HT1080 (cell line): ENCODE measurements at places on chromosomes 1 and 21. TPM values are rescaled to one million over a fixed set of nuclear protein-coding genes. Genes with fewer than 3 reads are reported as not detected.

DNA sequence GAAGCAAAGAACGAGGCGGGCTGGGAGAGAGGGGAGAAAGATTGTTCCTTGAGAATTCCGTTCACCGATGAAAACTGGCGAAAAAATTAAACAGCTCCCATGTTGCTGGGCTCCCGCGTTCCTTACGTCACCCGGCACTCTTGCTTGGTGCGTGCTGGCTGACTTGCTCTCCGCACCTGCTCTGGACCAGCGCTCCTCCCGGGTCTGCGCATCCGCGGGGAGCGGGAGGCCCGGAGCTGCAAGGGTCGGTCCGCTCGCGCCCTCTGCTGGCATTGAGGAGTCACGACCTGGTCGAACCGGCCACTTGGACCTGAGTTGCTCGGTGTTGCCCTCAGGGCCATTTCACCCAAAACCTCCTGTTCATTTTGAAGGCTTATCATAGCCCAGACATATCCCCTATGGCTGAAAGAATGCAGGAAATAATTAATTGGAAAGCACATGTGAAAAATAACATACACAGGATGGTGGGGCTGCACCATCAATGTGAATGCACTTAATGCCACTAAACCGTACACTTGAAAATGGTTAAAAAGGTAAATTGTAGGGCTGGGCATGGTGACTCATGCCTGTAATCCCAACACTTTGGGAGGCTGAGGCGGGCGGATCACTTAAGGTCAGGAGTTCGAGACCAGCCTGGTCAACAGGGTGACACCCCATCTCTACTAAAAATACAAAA lies 98.9 kb upstream of the BACE2 start:
- peak; percentile 45 for DNase-seq

DNA sequence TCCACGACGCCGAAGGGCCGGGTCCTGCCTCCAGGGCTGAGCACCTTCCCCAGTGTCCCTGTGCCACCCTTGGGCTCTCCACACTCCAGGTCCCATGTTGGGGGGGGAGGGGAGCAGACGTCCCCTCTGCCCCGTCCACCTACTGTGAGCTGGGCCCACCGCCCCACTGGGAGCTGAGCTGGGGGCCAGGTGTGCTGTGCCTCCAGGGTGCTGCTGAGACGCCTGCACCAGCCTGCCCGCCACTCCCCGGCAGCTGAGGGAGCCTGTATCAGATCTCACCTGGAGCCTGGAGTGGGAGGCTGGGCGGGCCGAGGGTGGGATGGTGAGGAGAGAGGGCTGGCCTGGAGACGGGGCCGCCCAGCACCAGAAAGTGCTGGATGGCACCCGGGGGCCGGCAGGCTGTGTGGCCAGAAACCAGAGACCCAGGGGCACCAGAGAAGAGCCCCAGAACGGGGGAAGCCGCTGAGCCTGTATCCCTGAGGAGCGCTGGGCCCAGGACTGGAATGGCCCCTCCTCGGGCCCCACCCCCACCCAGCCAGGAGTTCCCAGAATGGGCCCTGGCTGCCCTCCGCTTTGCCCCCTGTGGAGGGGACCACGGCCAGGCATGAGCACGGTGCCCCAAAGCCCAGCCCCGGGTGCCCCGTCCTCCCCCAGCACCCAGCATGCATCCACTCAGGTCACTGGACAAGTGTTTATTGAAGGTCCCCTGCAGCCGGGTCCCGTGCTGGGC lies 3.4 kb downstream of the TNFRSF18 start:
- no peak for DNase-seq

DNA sequence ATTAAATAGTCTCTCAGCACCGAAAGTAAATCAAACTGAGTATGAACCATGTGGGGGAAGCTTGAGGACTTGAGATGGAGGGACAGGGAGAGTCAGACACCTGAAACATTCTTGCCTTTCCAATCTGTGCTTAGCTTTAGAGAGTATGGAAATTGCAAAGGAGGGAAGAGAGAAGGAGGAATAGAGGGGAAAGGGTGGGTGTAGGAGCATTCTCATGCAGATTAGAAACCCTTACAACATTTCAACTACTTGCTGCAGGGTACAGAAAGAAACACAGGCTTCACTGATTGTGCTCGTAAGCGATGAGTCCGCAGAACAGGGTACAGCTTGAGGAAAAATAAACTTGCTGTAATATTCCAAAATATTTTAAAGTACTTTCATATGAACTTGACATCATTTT lies 73.8 kb downstream of the NIBAN1 start:
- DNase-seq = no peak

GRCh38 chr1:7382971-7383370 lies 388.1 kb upstream of the VAMP3 start:
- no peak for DNase-seq

- DNase-seq = no peak
Observed at GRCh38 chr1:7680207-7680954, 90.7 kb upstream of the VAMP3 start.

DNA sequence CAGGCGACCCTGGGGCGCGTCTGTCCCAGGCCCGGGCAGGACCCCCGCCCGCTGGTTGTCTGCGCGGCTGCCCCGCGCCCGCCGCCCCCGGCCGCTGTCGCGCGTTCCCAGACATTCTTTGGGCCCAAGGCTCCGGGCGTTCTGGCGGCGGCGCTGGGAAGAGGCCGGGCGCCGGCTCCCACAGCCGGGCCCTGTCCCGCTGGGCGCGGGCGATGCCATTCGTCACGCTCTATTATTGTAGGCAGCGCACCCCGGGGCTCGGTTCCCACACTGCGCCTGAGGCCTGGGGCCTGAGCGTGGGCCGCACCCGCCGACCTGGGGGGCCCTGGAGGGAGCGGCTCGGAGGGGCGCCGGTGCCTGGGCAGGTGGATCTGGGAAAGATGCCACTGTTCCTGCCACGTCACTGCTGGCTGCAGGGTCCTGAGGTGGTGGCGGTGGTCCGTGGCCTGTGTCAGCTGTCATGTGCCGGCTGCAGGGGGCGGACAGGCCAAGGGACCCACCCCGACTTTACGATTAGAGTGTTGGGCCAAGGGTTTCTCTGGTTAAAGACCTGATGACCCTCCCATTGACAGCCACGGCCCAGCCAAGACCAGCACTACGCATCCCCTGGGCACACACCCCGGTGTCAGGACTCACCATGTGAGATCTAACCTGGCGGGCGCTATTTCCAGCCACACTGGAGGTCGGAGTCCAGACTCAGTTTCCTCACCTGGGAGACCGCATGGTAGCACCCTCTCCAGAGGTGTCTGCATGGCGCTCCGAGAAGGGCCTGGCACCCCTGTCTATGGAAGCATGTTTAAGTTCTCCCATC lies 55.1 kb upstream of the ADARB1 start:
- DNase-seq = no peak

CFAP74 gene
- not detected in 2 replicates for total RNA-seq

TDRD10 gene
- not detected in 2 replicates for total RNA-seq

GRCh38 chr21:37452227-37452626 lies 85.7 kb downstream of the DYRK1A start:
- peak; percentile 73 for DNase-seq
